Mucosa of gallbladder (tissue), 1 donor: ENCODE measurements at places on chromosomes 3 and 15. TPM values are rescaled to one million over a fixed set of nuclear protein-coding genes. Genes with fewer than 3 reads are reported as not detected.

- no peak for DNase-seq
Observed at GRCh38 chr3:196047391-196048030, 34.4 kb downstream of the TFRC start.

DNA sequence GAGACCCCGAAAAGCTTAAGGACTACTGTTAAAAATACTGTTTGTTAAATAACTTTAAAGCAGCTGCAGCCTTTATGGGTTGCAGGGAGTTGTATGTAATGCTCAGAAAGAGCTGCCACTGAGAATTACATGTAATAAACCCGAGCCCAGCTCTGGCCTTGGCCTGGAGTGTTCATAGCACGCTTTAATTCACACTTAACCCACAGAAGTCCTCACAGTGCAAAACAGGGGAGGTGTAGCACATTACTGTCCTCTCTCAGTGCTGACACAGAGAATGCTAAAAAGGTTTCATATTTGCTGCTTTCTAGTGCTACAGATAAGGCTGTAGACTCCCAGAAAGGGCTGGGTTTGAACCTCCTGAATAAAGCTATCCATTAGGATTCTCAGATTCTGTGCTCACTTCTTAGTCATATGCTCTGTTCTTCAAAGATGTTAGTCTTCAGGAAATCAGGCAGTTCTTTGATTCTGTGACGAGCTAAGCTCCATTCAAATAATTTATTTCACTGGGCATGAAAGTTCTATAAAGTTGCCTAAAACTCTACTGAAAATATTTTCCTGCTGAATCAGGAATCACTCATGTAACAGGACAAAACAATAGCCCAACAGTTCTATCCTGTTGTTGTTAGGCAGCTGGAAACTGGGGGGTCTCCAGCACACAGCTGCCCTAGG lies 108.0 kb downstream of the SENP2 start:
- DNase-seq = no peak

DNA sequence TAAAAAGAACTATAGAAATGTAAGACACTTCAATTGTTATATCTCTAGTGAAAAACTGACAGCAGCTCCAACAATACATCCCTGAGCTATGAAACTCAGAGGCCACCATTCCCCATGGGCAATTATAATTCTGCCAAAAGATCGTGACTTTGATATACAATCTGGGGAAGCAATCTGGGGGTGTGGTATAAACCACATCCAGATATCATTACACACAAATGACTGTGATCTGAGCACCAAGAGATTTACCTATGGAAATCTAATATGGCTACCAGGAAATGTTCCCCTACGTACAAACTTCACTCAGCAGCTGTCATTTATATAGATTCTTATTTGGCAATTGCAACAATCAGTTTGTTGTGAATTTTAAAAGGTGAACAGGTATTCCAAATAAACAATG lies 110.3 kb downstream of the FRMD5 start:
- no peak for DNase-seq

DNA sequence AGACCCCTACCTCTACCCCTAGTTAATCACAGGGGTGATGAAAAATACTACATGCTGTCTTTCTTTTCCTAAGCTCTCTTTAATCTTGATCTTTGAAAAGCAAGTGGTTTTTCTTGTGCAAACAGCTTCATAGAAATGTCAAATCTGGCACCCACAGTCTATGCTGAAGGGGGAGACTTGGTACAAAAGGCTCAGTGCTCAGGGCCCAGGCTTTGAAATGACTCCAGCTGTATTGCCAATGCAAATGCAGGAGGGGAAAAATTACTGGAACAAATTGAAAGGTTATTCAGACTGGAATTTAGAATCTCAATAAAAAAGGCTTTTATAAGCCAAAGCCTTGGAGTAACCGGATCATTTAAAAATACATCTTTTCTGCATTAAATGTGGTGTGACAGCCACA lies 223.9 kb downstream of the LRTM1 start:
- no peak for DNase-seq

Gene SLC9C1
- total RNA-seq = 0.46 TPM

GRCh38 chr3:31980530-31981205 lies 394 bp downstream of the OSBPL10 start:
- DNase-seq = peak; percentile 62
